ENCODE measurements at places on chromosomes 4 and X.

DNA sequence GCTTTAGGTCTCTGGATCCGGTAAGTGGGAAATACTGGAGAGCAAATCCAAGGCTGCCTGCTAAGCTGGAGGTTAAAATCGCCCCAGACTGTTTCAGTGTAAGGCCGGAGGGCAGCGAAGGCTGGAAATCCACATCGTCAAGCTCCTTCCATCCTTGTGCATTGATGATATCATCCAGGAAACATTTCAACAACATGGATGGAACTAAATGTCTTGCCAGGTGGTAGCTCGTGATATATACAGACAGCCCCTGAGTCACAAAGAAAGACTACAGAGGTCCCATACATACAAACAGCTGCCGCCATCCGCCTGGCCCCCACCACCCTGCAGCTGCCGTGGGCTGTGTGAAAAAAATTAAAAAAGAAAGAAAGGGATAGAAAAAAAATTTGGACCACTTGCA lies 148.9 kb upstream of the RBPJ start:
- DNase-seq: no peak

- DNase-seq: no peak
These were observed 49.6 kb downstream of the LNX1 start for GRCh38 chr4:53541577-53542206.

DNA sequence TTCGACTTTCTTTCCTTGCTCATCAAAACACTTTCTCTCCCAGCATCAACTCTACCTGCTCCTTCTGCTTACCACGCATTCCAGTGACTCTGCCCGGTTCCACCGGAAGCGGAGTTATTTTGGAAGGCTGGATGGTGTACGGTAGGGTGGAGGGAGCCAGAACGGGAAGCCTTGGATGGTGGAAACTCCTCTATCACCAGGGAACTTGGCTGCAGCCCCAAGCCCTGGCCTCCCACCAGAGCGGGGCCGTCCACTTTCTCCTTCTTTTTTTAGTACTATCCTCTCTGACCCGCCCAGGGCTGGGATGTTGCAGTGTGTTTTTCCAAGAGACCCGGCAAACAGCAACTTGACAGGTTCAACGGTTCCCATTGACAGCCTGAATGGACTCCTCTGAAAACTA lies 27.6 kb downstream of the ADGRG2 start:
- DNase-seq: no peak

DNA sequence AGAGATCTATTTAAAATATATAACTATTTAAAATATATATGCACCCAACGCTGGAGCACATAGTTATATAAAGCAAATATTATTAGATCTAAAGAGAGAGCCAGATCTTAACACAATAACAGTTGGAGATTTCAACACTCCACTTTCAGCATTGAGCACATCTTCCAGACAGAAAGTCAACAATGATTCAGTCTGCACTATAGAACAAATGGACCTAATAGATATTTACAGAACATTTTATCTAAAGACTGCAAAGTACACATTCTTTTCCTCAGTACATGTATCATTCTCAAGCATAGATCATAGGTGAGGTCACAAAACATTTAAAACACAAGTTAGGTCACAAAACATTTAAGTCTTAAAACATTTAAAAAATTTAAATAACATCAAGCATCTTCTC lies 36.4 kb downstream of the NLRP2B start:
- DNase-seq: no peak

DNA sequence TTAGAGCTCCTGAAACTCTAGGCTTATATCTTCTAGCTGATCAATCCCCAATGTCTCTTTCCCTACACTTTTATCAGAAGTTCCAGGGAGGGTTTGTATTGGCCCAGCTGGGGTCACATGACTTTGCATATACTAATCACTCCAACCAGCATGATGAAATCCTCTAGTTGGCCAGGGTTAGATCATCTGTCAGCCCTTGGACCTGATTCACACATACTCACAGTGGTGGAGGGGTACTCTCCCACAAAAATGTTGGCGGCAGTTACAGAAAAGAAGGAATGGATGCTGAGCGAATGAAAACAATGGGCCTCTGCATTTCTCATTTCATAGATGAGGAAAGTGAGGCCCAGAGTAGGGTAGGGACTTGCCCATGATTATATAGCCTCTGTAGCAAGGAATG lies 151.1 kb downstream of the PJA1 start:
- no peak for DNase-seq
